ENCODE measurements at places on chromosomes 16 and 17.

DNA sequence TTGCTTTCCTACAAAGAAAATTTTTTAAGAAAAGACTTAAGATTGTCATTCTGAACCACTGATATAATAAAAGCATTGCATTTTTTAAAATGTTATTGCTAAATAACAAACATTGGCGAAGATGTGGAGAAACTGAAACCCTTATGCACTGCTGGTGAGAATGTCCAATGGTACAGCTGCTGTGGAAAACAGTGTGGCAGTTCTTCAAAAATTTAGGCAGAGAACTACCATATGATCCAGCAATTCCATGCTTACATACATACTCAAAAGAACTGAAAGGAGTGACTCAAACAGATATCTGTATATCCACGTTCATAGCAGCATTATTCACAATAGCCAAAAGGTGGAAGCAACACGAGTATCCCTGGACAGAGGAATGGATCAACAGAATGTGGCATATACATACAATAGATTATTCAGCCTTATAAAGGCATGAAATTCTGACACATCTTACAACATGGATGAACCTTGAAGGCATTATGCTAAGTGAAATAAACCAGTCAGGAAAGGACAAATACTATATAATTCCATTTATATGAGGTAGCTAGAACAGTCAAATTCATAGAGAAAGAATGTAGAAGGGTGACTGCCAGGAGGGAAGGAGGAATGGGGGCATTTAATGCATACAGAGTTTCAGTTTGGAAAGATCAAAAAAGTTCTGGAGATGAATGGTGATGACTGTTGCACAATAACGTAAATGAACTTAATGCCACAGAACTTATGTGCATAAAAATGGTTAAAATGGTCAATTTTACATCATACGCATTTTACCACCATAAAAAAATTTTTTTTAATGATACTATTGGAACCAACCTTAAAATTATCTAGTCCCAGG, 92.1 kb downstream of the CACNG1 start:
- DNase-seq: no peak

DNA sequence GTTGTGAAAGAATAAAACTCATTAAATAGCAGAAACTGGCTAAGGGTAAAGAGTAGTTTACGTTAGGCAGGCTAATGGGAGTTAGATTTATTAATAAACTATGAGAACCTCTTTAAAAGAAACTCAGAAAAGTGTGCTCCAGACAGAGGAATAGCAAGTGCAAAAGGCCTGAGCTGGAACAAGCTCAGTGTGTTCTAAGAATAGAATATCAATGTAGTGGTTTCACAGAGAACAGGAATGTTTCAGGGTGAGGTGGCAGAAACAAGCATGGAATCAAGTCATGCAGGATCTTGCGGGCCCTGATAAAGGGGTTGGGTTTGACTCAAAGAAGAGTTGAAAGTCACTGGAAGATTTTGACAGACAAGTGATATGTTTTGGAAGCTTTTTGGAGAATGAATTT, 164.0 kb upstream of the HS3ST3A1 start:
- no peak for DNase-seq

DNA sequence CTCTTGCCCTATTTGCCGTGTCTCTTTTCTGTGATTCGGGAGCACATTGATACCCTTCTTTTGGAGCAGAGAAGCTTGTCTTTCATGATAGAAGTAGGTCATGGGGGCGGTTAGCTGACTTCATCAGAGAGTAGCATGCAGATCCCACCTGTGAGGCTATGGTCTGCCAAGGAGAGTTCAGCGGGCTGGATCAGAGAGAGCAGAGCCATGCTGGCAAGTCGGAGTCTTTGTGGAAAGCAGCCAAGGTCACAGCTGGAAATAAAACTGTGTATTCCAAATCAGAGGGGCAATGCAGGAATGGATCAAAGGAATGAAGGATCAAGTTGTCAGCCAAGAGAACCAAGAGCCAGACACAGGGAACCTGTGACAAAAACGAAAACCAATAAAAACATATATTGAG, 595.9 kb downstream of the WWOX start:
- no peak for DNase-seq

DNA sequence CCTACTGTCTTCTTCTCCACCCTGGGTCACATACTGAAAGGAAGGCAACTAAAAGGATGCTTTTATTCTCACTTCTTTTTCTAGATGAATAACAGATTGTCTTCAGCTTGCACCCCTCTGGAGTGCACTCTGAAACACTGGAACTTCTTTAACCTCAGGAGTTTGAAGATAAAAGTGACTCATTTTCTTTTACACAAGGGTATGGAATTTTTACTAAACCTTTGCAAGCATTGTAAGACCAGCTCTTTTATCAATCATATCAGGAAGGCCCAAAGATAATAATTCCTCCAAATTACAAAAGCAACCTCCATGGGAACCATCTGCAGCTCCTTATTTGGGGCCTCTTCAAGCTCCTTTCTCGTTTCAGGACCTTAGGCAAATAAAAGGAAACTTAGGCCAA, 193.5 kb upstream of the KIF2B start:
- no peak for DNase-seq

DNA sequence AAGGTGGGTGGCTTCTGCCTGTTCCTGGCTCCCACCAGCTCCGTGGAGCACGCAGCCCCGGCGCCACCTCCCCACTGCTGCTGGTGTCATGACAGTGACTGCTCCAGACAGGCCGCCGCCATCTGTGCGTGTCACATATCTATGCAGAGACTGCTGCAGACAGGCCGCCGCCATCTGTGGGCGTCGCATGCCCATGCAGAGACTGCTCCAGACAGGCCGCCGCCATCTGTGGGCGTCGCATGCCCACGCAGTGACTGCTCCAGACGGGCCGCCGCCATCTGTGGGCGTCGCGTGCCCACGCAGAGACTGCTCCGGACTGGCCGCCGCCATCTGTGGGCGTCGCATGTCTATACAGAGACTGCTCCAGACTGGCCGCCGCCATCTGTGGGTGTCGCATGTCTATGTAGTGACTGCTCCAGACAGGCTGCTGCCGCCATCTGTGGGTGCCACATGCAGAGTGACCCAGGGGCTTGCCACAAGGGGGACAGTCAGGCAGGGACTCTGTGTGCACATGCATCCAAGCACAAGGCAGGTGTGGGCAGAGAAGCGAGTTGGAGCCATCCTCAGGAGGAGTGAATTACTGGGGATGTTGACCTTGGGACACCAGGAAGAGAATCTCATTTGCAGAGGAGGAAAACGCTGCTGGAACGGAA, 3.3 kb upstream of the FN3KRP start:
- DNase-seq: no peak

DNA sequence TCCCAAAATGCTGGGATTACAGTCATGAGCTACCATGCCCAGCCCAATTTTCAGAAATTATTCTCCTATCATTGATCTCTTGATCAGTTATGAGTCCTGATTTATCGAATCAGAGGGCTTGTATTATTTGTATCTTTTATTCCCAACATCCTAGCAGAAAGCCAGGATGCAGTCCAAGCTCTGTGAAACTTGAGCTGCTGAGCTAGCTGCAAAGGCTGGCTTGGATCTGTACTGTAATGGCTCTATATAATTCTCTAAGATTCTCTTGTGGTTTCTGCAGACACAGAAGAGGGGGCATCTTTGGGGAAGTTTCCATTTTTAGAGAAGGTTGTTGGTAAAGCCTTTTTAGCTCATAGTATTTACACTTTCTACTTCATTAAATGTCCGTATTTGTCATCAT, 227.1 kb downstream of the MAP2K4 start:
- DNase-seq: no peak

DNA sequence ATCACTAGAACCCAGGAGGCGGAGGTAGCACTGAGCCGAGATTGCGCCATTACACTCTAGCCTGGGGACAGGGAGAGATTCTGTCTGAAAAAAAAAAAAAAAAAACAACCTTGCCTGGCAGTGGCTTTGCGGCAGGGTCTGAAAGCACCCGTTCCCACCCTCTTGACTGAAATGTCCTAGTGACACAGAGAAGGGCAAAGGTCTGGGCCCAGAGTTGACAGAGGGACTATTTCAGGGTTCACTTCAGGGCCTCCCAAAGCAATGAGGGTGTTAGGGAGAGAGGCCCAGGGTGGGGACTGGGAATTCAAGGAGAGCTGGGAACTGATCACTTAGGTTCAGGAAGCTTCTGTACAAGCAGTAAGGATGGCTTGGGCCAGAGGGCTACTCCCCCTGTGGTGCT, 13.8 kb upstream of the CDRT15L2 start:
- no peak for DNase-seq

GRCh38 chr17:6870841-6871240, 39.3 kb upstream of the TEKT1 start:
- DNase-seq: no peak

DNA sequence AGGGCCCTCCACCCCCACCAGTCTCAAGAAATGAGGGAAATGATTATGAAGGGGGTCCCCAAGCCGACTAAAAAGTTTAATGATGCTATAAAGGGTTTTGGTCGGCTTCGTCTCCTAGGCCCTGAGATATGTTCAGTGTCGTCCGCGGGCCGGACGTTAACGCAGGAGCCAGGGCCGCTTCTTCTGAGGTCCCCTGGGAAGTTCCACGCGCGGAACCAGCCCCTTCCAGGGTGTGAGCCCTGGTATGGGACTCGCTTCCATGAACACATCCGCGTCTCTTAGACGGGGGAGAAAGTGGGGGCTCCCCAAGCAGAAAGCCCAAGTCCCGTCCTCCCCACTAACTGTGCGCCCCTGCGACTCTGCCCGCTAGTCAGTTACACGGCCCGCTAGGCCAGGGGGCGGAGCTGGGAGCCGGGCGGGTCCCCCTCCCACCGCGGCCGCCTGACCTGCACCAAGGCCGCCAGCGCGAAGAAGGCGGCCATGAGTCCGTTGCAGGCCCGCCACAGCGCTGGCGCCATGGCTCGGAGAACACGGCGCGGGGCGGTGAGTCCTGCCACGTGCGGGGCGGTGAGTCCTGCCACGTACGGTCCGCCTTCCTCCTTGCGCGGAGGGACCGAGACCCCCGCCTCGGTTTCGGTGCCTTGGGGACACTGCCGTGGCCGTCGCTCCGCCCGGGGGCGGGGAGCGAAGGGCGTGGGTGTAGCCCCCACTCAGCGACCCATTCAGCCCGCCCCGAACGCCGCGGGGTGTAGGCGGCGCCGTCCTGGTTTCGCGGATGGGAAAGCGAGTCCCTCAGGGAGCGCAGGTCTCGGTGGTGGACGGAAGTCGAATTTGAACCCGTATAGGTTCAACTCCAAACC, at the start of gene TMEM220:
Gene TMEM220 (minus strand): TSS at position 690 of the 860 bp plus-strand sequence. CDS start 172 bp downstream, at position 518.
- DNase-seq: peak; percentile 13

GRCh38 chr17:65557349-65558310, 3.8 kb downstream of the AXIN2 start:
- no peak for DNase-seq

DNA sequence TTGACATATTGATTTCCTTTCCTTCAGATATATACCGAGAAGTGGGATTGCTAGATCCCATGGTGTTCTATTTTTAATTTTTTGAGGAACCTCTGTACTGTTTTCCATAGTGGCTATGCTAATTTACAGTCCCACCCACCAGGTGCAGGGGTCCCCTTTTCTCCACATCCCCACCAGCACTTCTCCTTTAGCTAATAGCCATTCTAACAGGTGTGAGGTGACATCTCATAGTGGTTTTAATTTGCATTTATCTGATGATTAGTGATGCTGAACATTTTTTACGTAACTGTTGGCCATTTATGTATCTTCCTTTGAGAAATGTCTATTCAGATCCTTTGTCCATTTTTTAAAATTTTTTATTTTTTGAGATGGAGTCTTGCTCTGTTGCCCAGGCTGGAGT, 93.9 kb downstream of the SDR42E1 start:
- no peak for DNase-seq

DNA sequence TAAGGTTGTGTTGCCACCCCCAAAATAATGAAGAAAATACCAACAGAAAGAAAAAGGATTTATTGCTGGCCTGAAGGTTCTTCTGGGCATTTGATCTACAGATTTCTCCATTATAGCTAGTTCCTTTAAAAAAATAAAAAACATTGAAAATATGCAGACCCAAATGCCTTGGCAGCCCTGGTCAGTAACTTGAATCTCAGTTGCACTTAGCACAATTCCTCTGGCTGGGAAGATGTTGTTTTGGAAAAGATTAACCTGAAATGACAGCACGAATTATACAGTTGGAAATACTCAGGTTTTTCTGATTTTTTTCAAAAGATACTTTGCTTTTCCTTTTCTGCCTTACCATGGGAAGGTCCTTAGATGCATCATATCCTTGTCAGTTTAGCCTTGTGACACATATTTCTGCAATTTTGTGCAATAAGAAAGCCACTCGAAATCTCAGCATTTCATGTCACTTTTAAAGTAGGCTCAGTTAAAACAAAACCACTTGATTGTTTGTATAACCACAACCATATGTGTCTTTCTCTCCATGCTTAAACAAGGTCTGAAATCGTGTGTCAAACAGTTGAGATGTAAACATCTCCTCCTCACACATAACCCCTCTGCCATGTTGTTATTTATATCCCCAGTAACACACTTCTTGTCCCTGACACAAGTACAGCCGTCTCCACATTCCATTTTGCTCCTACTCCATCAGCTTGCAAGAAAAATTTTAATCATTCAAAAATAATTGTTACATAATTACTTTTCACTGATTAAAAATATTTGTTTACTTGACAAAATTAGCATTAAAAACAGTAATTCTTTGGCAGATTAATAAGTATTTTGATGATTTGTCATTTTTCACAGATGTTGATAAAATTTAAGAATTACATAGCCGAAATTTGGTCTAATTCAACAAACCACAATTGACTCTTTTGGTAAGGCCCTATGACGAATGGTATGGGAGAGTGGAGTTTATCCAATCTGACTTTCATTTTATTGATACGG, 61.1 kb downstream of the SIAH1 start:
- DNase-seq: no peak

GRCh38 chr17:78323826-78324390, 36.0 kb downstream of the SOCS3 start:
- DNase-seq: no peak

- no peak for DNase-seq
Observed at GRCh38 chr16:17753434-17753833, 282.7 kb upstream of the XYLT1 start.

DNA sequence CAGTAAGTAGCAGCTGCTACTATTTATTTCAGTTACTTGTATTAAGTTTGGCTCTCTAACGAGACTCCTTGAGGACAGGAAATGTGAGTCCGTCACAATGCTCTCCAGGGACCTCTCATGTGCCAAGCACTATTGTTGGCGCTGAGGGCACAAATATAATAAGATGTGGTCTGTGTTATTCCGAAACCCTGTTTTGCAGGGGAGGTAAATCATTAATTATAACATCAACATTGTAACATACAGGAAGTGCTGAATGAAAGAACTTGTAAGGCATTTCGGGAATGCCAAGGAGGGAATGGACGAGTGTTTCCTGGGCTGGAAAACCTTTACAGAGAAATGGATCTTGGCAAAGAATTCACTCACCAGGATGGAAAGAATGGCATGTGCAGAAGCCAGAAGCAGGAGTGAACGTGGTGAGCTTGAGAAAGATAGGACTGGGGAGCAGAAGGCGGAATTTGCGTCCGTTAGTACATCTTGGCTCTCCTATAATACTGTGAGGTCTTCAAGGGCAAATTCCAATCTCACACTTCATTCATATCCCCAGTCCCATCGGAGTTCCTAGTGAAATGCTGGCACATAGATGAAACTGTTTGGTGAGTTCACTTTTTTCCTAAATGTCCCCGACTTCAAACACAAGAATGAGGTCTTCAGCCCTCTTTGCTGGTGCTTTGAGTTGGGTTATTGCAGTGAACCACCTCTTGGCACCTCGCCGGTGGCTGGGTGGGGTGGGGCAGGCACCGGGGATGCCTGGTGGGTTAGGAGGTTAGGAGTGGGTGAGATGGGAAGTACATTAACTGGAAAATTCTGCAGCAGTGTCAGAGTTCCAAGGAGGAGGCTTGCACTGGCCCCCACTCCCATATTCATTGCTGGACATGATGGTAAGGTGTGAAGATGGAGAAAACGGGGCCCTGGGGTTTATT, 11.5 kb downstream of the TAC4 start:
- DNase-seq: no peak

- DNase-seq: no peak
Observed at GRCh38 chr17:39751016-39751543, 13.3 kb downstream of the GRB7 start.
